A172 (cell line): ENCODE measurements at places on chromosomes 12 and 14. TPM values are rescaled to one million over a fixed set of nuclear protein-coding genes. Genes with fewer than 3 reads are reported as not detected.

CALCOCO1 gene
- 36.8 and 40.2 TPM in 2 replicates for total RNA-seq

CEBPE gene
- total RNA-seq, result 0.96 TPM in 1 of 2 replicates, not detected in the other

PRB2 gene
- total RNA-seq, result not detected in 2 replicates

TMEM120B gene
- total RNA-seq, result 4.6 and 5.5 TPM in 2 replicates

MYO1H gene
- not detected in 2 replicates for total RNA-seq

TAS2R8 gene
- total RNA-seq, result not detected in 2 replicates

WNT5B gene
- 10.1 and 10.3 TPM in 2 replicates for total RNA-seq

PMCH gene
- not detected in 2 replicates for total RNA-seq

PAPLN gene
- total RNA-seq, result 0.57 and 0.86 TPM in 2 replicates

MYF5 gene
- not detected in 2 replicates for total RNA-seq
